G401 (cell line): ENCODE measurements at places on chromosomes 4 and X.
A peak's percentile ranks its signal among the peaks of the same experiment; 100 is the strongest.

GRCh38 chr4:20421603-20421985 lies 169.9 kb downstream of the SLIT2 start:
- no peak for DNase-seq

GRCh38 chrX:94053575-94053974 lies 379.6 kb downstream of the FAM133A start:
- DNase-seq, result no peak

DNA sequence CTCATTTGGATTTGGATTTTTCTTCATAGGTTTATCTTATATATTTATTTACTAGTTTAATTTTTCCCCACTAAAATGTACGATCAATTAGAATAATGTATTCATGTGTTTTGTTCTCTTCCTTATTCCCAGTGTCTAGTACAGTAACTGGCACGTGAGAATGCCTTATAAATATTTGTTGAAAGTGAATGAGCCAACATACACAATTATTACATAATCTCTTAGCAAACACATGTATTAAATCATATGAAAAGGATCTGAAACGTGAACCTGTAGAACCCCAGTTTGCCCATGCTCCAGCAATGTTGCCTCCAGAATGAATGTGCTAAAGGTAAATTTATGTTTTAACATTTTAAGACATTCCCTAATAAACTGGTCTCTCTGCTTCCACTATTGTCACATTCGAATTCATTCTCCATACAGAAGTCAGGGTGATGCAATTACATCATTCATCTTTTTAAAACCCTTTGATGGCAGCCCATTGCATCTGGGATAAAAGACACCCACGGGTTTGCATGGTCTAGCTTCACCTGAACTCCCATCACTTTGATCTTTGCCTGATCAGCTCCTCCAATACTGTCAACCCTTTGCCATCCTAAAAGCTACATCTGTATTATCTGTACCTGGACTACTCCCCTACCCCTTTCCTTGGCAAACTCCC lies 30.7 kb upstream of the AREG start:
- DNase-seq, result no peak

GRCh38 chr4:80011636-80012236 lies 61.3 kb downstream of the ANTXR2 start:
- DNase-seq, result no peak

GRCh38 chr4:113008135-113008534 lies 41.3 kb upstream of the ANK2 start:
- DNase-seq, result no peak

GRCh38 chr4:26964994-26965393 lies 104.4 kb downstream of the STIM2 start:
- DNase-seq, result peak; percentile 11

- no peak for DNase-seq
Measured at GRCh38 chr4:186900232-186900900, 176.7 kb upstream of the FAT1 start.

GRCh38 chrX:39782276-39782675 lies 315.5 kb downstream of the BCOR start:
- no peak for DNase-seq

GRCh38 chr4:125582302-125582701 lies 267.5 kb downstream of the FAT4 start:
- DNase-seq, result no peak

- no peak for DNase-seq
Measured at GRCh38 chr4:110865611-110866259, 242.9 kb upstream of the PITX2 start.

DNA sequence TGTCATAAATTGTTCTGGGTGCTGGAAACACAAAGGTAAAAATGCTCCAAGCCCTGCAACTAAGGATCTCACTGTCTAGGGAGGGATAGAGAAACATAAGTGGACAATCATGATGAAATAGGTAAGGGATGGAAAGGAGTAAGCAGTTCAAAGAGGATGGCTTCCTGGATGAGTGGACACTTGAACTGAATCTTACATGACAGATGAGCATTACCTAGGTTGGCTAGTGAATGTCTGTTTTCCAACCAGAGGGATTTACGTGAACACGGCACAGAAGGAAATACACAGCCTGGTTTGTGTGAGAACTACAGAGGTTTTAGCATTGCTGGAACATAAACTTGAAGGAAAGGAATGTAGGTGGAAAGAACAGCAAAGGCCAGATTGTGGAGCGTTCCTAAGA lies 150.2 kb upstream of the GALNT7 start:
- peak; percentile 89 for DNase-seq

DNA sequence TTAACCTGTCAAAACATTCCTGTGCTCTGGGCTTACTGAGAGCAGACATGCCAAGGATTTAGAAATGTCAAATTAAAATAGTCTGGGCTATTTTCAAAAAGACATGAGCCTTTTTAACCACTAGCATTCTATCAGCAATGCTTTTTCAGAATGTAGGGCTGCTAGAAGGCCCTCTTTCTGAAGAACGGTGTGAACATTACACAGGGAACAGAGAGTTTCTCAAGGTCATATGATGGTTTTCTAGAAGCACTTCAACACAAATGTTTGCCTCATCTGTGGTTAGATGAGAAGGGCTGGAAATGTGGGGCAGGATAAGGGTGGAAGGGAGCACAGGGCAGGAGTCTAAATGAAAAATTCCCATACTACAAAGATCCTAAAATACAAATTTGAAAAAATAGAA lies 39.3 kb downstream of the GRIA3 start:
- no peak for DNase-seq

GRCh38 chrX:130299279-130300009 lies 30.7 kb upstream of the ZNF280C start:
- no peak for DNase-seq

GRCh38 chr4:79212311-79212710 lies 113.5 kb downstream of the NAA11 start:
- no peak for DNase-seq

- DNase-seq, result peak; percentile 54
Measured at GRCh38 chrX:130393451-130394074, 8.1 kb upstream of the GPR119 start.
